Glomerular endothelial cell (primary cell): ENCODE measurements at places on chromosomes 11 and 22. TPM values are rescaled to one million over a fixed set of nuclear protein-coding genes. Genes with fewer than 3 reads are reported as not detected.

The RFPL1 gene
- not detected in 2 replicates for total RNA-seq

The GGTLC2 gene
- not detected in 2 replicates for total RNA-seq

The HEPHL1 gene
- not detected in 2 replicates for total RNA-seq

The NCR3LG1 gene
- 5.5 and 5.6 TPM in 2 replicates for total RNA-seq

The IL18 gene
- 0.35 and 2.6 TPM in 2 replicates for total RNA-seq

The SLC22A8 gene
- total RNA-seq = not detected in 2 replicates

The TMEM45B gene
- total RNA-seq = 0.35 TPM in 1 of 2 replicates, not detected in the other

The LRRC4C gene
- 0.05 TPM in 1 of 2 replicates, not detected in the other for total RNA-seq

The CNGA4 gene
- total RNA-seq = 0.12 TPM in 1 of 2 replicates, not detected in the other

The LRP4 gene
- total RNA-seq = 6.2 and 7.5 TPM in 2 replicates

The SLC22A6 gene
- not detected in 2 replicates for total RNA-seq

The OR51I1 gene
- total RNA-seq = not detected in 2 replicates

The CLCF1 gene
- total RNA-seq = 6.2 and 6.9 TPM in 2 replicates

The FOLR3 gene
- not detected in 2 replicates for total RNA-seq

The CRYAB gene
- 2.1 and 5.0 TPM in 2 replicates for total RNA-seq
